ENCODE measurements at places on chromosomes 1 and 21. TPM values are rescaled to one million over a fixed set of nuclear protein-coding genes. Genes with fewer than 3 reads are reported as not detected.

DNA sequence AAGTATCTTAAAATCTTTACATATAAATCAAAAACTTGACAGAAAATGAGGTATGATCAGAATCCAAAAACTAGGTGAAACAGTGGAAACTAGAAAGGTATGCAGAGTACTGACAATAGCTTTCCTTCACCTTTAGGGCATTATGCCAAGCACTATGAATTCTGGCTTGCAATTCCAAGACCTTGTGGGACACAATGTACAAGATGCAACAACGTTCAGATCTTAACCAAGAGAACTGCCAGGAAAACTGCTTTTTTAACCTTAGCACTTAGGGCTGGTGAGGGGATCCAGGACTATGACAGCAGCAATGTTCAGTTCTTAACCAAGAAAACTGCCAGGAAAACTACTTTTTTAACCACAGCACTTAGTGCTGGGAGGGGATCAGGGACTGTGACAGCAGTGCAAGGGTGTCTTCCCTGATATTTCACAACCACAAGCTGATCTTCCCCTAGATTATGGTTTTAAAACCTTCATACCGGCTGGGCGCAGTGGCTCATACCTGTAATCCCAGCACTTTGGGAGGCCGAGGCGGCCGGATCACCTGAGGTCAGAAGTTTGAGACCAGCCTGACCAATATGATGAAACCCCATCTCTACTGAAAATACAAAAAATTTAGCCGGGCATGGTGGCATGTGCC lies 22.3 kb downstream of the FOXJ3 start:
- no peak for DNase-seq

DNA sequence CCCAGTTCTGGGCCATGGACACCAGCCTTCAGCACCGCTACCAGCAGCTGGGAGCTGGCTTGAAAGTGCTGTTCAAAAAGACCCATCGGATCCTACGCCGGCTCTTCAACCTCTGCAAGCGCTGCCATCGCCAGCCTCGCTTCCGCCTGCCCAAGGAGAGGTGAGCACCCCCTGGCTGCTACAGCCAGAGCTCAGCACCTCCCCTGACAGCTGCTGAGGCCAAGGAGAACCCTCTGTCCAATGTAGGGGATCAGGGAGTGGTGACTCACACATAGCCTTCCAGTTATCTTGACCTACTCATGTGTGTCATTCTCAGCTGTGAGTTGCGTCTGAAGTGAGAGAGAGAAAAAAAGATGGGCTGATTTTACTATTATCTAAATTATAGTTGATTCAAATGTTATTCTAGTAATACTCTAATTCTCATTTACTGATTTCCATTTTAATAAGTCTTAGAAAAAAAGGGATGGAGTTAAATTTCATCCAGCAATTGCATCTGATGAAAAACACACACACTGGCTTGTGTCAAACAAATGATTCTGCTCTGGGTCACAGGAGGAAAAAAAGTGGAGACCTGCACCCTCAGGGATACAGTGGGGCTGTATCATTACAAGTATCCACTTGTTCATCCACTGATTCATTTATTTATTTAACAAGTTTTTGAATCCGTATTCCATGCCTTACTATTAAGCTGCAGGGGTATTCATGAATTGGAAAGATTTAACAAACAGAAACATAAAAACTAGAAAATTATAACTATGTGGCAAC lies 108.0 kb downstream of the BRINP2 start:
- peak; percentile 73 for DNase-seq

- DNase-seq, result no peak
Measured at GRCh38 chr1:244854166-244854565, 10.2 kb downstream of the HNRNPU start.

GRCh38 chr1:177798614-177799013 lies 171.2 kb downstream of the SEC16B start:
- DNase-seq, result no peak

DNA sequence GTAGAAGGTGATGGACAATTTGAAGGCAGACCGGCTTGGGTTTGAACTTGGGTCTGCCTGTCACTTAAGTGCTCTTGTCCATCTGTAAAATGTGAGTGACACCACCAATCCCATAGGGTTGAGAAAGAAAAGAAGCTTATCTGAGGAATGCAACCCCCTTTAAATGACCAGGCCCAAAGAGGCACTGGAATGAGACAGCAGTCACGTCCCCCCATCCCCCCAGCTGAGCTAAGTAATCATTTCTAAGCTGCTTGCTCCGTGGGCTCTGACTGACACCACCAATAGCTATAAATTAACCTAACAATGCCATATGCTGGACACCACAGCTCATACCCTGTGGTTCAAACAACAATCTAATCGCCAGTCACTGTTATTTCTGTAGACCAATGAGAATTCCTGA lies 15.1 kb downstream of the LCA5L start:
- no peak for DNase-seq

- no peak for DNase-seq
Measured at GRCh38 chr21:36087362-36088138, 17.7 kb downstream of the CBR1 start.

DNA sequence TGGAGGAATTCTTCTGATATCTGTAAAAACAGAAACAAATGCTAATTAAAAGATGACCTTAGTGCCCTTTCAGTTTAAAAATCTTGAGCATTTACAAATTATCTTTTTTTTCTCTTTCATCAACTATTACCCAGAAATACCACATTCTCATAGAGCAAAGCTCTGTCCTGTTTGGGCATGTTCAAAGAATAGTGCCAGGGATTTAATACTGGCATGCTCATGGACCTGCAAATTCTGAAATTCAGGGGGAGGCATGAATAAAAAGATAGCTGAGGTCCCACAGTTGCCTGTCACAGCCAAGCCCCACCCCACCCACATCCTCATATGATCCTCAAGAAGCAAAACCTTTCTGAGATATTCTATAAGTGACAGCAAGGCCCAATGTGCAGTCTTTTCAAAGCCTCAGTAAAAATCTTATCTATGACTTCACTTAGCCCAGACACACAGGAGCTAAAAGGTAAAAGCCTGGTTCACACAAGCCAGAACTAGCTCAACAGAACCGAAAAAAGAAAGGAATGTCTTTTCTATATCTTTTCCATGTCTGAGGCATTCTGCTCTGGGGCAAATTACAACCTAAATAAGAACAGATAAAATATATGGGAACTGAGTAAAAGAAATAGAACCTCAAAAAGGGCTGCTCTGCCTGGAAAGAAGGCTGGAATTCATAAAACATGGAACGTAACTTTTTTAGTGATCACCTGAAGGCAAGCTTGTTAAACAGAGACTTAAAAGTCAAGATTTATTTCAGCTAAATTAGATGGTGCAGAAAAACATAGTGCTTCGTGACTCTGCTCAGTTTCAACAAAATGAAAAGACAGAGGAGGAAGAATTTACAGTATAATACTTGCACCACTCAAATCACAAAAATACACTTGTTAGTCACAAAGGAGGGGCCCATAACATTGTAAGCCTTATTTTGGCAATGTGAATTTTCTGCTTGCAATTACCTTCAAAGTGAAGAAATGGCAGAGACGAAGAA lies 11.0 kb downstream of the WLS start:
- no peak for DNase-seq

DNA sequence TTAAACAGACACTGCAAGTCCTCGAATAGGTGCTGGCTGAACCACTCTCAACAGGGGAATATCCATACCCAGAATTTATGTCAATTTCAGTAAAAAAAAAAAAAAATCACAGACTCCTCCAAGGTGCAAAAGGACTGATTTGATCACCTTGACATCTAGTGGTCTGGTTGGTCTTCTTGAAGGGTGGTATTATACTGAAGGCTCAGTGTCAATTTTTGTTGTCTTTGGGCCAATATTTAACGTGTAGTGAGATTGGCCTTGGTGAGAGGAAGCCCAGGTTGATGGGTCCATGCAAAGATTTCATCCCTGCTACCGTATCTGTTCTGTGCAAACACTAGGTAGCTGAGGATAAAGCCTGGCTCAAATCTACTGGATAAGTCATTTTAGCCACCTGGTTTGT lies 4.0 kb upstream of the GBP5 start:
- DNase-seq, result no peak

GRCh38 chr1:228099331-228099732 lies 3.8 kb downstream of the C1orf35 start:
- peak; percentile 62 for DNase-seq

DNA sequence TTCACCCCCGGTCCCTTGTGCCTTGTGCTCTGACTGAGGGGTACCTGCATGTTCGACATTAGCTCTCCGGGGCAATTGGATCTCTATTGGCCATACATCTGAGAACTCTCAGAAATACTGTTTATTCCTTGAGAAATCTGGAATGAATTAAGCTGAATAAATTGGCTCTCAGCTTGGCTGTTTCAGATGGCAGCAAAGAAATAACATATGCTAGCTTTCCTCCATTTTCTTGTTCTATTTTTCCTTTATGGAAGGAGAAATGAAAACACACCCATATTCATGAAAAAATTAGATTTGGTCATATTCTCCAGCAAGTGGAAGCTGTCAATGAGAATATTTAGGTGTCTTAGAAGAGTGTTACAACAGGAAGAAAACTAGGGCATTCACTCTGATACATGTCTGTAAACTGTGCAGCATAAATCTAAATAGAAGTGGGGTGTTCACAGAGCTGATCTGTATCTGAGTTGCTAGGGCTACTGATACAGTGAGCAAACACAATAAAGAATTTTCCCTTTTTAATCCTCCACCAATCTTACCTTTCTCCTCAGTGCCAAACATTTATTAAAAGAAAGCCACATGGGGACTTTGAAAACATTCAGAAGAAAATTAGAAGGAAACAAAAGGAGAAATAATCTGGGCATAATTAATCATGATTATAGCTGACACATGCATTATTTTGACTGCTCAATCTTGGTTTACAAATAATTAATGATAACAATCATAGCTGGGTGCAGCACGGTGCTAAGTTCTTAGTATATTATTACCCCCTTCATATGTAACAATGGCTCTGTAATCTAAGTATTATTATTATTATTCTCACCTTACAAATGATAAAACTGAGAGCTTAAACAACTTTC lies 671.9 kb upstream of the USP24 start:
- DNase-seq, result no peak

GRCh38 chr1:213828867-213829266 lies 158.9 kb upstream of the PROX1 start:
- no peak for DNase-seq

GRCh38 chr1:222347627-222348026 lies 200.3 kb downstream of the HHIPL2 start:
- DNase-seq, result no peak

GRCh38 chr21:36255663-36256062 lies 64.3 kb upstream of the MORC3 start:
- no peak for DNase-seq

DNA sequence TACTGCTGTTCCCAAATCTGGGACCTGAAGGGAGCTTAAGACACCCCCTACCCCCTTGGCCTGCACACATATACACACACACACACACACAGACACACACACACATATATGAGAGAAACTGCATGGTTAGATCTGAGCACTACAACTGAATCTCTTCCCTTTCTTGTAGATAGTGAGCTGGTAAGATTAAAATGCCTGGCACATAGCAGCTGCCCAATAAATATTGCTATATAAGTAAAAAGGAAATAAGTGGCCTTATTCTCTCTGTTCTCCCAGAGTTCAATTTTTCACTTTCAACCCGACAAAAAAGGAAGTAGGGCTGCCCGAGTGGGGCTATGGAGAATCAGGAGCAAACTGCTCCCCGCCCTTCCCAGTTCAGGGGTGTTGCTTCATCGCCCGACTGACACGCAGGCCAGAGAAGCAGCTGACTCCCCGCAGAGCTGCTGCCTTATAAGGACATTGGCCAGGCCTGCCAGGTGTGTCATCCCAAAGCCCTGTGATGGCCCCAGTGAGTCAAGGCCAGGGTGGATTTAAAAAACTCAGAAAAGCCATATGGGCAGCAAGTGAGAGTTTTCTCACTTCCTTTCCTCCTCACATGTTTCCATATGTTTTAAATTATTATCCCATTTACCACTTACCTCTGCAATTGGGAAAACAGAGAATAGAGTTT lies 106.5 kb upstream of the SLC44A3 start:
- DNase-seq, result peak; percentile 96

GRCh38 chr1:201999625-202000238 lies 10.7 kb upstream of the ELF3 start:
- no peak for DNase-seq

DNA sequence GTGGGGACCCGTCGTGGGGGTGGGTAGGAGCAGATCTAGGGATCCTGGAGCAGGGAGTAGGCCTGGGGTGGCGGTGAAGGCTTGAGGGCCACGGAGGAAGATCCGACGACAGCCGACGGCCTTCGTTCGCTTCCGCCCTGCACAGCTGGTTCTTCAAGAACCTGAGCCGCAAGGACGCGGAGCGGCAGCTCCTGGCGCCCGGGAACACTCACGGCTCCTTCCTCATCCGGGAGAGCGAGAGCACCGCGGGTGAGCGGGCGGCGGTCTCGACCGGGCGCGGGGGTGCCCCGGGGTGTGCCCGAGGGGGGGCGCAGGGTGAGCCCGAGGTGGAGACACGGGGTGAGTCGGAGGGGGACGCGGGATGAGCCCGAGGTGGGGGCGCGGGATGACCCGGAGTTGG lies 16.5 kb upstream of the HDAC1 start:
- DNase-seq, result no peak

DNA sequence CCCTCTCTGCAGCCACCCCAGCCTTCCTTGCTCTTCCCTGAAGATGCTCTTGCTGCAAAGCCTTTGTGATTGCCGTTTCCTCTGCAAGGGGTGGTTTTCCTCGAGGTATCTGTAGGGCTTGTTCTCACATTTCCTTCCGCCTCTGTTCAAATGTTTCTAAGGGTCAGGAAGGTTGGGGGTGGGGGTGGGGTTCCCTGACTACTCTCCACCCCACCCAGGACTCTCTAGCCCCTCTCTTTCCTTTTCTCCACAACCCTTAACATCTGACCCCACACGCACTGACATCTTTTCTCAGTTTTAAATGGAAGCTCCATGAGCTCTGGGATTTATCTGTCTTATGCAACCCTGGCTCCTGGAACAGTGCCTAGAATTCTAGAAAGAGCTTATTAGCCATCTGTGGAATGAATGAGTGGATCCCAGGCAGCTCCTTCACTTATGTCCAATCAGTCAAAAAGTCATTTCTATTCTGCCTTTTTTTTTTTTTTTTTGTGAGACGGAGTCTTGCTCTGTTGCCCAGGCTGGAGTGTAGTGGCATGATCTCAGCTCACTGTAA lies 27.3 kb upstream of the ZNF362 start:
- DNase-seq, result no peak

Gene PLA2G2A
- 2,023 TPM for total RNA-seq

Gene ADCY10
- 0.28 TPM for total RNA-seq

Gene CLCA2
- 0.32 TPM for total RNA-seq

Gene OLFM3
- not detected for total RNA-seq

Gene SPRR1A
- not detected for total RNA-seq

Gene GJA5
- 16.3 TPM for total RNA-seq

Gene UBIAD1
- total RNA-seq, result 8.0 TPM

Gene PCAT6
- 1.2 TPM for total RNA-seq

All from posterior vena cava (tissue), 2 donors.